ENCODE measurements at places on chromosomes 3 and 15.

DNA sequence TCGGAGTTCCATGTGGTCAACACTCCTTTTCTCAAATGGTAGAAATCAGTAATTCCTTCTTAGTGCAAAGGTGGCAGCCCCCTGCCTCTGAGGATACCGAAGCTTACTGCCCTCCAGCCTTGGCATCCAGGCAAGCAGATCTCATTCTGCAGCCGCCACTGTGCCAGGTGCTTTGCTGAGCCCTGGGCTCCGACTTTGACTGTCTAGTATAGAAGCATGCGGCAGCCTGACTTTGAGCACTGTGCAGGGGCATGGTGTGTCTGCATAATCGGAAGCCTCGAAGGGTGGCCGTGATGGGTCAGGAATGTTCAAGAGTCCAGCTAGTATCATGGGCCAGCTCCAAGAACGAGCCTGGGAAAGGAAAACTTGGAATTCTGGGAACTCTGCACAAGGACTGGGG is 39.7 kb downstream of the ABTB1 start:
- DNase-seq = no peak

- no peak for DNase-seq
Measured at GRCh38 chr3:171225708-171226107, 199.2 kb upstream of the SLC2A2 start.

- DNase-seq = no peak
Measured at GRCh38 chr3:54506603-54507002, 384.3 kb downstream of the CACNA2D3 start.

GRCh38 chr3:11481556-11481955 is 162.2 kb downstream of the VGLL4 start:
- DNase-seq = no peak

DNA sequence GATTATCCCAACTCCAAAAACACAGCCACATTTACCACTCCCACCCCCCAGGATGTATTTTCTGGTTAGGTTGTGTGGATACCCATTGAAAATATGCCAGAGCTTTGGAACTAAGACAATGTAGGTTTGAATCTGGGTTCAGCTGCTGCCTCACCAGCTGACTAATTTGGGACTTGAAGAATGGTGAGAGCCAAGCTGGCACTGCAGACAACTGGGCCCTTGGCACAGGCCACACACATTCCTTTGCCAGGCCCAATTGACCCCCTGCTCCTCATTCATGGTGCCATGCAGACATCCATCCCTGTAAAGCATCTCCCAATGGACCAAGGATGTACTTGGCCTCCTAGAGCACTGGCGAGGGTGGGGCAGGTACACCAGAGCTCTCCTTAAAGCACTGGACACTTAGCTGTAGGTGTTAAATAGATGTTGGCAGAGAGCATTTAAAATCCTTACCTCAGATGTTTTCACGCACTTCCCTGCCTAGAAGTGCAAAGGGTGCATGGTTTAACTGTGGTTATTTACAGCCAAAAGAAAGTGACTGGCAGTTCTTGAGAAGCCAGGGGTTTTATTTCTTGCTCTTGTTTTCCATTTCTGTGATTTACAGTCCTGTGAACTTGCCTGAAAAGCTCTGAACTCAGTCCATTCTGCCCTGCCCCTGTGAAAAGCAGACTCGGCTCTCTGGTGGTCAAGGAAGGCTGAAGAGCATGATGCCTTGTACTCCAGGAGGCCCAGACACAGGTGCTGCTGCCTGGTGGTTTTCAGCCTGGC is 138.5 kb downstream of the CLSTN2 start:
- no peak for DNase-seq

DNA sequence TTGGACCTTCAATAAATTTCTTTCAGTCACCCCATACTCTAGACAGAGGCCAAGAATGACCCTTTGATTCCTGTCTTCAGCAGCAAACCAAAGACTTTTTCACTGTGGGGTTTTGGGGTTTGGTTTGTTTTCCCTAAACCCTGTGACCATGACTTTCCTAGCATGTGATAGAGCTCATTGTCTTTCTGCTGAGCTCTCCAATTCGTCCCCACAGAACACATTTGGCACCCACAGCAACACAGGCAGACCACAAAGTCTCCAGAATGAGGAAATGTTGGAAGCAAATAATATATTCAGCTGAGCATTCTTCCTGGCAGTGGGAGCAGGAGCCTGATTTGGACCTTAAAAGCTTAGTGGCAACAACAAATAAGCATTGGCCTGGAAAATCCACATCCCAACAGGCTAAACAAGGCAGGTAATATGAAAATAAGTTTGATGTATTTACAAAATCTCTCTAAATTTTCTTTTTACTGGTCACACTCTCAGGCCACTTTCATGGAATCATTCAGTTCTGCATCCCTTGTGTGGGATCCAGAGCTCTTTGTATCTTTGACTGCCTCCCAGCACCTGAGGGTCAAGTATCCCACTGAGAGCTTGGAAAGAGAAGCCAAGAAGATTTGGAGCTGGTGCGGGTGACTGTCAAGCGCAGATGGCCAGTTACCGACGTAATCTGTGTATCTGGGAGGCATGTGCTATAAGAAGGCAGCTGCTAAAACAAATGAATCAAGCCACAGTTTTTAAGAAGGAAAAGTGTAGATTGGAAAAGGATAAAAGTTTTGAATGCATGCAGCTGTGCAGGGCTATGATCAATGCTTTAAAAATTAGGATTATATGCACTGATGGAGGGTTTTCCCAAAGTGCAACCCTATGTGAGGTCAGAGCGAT is 36.5 kb upstream of the CPB1 start:
- DNase-seq = no peak

DNA sequence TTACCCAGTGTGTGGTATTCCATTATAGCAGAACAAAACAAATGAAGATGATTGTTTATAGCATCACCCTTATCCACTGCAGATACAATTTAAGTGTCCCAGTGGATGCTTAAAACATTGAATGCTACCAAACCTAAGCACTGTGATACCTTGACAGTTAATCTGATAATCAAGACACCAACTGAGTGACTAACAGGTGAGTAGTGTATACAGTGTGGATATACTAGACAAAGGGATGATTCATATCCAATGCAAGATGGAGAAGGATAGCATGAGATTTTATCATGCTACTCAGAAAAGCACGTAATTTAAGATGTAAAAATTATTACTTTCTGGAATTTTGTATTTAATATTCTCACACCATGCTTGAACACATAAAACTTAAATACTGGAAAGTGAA is 1449.0 kb downstream of the OTOL1 start:
- DNase-seq = no peak

DNA sequence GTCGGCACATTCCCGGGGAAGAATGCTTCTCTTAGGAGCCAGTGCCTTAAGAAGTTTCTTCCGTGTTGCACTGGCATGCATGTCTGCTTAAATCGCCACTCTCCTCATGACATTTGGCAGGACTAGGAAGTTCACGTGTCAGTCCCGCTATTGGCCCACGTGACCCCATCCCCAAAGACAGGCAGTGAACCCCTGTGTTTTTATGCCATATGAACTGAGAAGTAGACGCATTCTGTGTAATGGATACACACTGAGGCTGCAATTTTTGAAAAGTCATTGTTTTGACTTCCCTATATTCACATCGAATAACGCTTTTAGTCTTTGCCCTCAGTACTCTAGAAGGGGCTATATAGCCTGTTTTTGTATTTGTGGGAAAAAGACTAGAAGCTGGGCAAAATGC is 125.6 kb upstream of the TBL1XR1 start:
- DNase-seq = no peak

Measured in T1000 (cell line).